ENCODE measurements at places on chromosomes 3 and 15. TPM values are rescaled to one million over a fixed set of nuclear protein-coding genes. Genes with fewer than 3 reads are reported as not detected.

Gene MYZAP
- 1.3 TPM for total RNA-seq

Gene CPLX3
- not detected for total RNA-seq

Gene DUSP7
- total RNA-seq = 23.9 TPM

Gene GPR149
- not detected for total RNA-seq

Gene FBN1
- total RNA-seq = 8.5 TPM

Gene ANKRD63
- 0.20 TPM for total RNA-seq

Gene IL17RC
- total RNA-seq = 26.8 TPM

Gene TTLL13
- 0.09 TPM for total RNA-seq

Gene CSTA
- 1.5 TPM for total RNA-seq

Gene SSUH2
- total RNA-seq = 1.2 TPM

Gene GPR87
- total RNA-seq = 2.2 TPM

Gene GALNT15
- 0.05 TPM for total RNA-seq

Gene P4HTM
- 16.0 TPM for total RNA-seq

Gene PCOLCE2
- total RNA-seq = 28.8 TPM

Gene CTSH
- total RNA-seq = 45.9 TPM

Gene CSPG4
- 0.18 TPM for total RNA-seq

Gene CFAP100
- total RNA-seq = not detected

Gene C3orf85
- not detected for total RNA-seq

Gene RNF13
- total RNA-seq = 34.3 TPM

Gene SPESP1
- total RNA-seq = not detected

Gene TTBK2
- 3.0 TPM for total RNA-seq

Gene WDR72
- total RNA-seq = 5.8 TPM

Gene ZNF860
- total RNA-seq = 1.4 TPM

Gene CAND2
- total RNA-seq = 0.27 TPM

Gene CRTC3
- total RNA-seq = 27.8 TPM
